Large intestine (tissue), 12 donors: ENCODE measurements at places on chromosomes 7 and 10. TPM values are rescaled to one million over a fixed set of nuclear protein-coding genes. Genes with fewer than 3 reads are reported as not detected.
A peak's percentile ranks its signal among the peaks of the same experiment; 100 is the strongest.

The ODAD2 gene
- 0.61 TPM for polyA plus RNA-seq

The GUSB gene
- polyA plus RNA-seq = 116 TPM

The SEMA3E gene
- polyA plus RNA-seq = 0.82 TPM

The CYP2C8 gene
- 2.6 TPM for polyA plus RNA-seq

The MYH16 gene
- 0.01 TPM for polyA plus RNA-seq

The ZNF777 gene
- 10.2 TPM for polyA plus RNA-seq

The TCERG1L gene
- 0.45 TPM for polyA plus RNA-seq

The FAM131B gene
- 5.8 TPM for polyA plus RNA-seq

The COPS6 gene
- polyA plus RNA-seq = 94.0 TPM

The CALML3 gene
- polyA plus RNA-seq = 0.09 TPM

The FAM25G gene
- not detected for polyA plus RNA-seq

The CACNB2 gene
- polyA plus RNA-seq = 8.2 TPM

The FAM107B gene
- polyA plus RNA-seq = 44.0 TPM

GRCh38 chr7:130303127-130303526, 10.2 kb downstream of the CPA4 start:
- no peak for DNase-seq

DNA sequence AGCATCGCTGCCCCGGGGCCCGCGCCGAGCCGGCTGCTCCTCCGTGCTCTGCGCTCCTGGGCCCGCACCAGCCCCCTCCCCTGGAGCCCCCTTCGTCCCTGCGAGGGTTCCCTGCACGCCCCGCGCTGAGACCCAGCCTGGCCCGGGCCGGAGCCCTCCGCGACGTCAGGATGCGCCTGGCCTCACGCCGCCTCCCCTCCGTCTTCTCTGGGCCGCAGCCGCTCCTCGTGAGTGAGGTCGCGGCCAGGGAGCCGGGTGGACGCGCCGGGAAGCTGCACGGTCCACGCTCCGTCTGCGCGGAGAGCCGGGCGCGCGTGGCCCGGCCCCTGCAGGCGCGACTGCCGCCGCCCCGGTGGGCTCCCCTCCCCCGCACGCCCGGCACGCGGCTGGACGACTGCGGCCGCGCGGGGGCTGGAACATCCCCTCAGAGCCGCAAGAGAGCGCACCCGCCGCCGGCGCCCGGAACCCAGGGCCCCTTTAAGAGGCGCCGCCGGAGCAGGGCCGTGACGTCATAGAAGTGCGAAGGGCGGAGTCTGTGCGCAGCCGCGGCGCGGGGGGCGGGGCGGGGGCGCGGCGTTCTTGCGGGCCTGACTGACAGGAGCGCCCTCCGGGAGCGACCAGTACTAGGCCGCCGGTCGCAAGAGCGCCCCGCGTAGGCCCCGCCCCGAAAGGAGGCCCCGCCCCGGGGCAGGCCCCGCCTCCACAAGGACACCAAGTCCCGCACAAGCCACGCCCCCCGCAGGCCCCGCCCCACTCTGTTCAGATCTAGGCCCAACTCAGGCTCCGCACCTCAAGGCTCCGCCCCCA, 507 bp upstream of the INPP5A start:
- peak; percentile 99 for DNase-seq

- no peak for DNase-seq
These were observed 19.6 kb upstream of the MGAM2 start for GRCh38 chr7:142091961-142092360.

DNA sequence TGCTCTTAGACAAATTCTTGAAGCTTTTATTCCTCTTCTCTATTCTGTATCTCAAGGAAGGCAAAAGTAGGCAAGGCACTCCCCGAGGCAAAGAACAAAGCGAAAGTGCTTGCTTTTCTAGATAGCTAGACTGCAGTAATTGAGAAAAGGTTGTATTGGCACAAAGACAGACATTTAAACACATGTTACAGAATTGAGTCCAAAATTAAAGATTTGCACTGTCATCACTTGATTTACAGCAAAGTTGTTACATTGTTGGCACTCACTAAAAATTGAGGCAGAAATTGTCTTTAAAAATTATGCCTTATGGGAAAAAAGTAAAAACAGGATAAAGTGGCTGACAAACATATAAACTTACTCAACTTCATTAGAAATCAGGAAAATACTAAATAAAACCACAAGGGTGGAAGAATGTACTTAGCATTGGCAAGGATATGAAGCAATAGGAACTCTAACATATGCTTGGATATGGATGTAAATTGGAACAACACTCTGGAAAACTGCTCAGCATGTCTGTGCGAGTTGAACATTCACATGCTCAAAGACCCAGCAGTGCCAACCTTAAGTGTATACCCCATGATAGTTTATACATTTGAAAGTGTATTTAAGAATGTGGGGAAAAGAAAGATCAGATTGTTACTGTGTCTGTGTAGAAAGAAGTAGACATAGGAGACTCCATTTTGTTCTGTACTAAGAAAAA, 491.3 kb downstream of the GLRX3 start:
- DNase-seq = no peak

GRCh38 chr7:80967917-80968297, 49.1 kb upstream of the SEMA3C start:
- no peak for DNase-seq

GRCh38 chr10:45660876-45661411, 11.6 kb downstream of the ZFAND4 start:
- DNase-seq = no peak

- no peak for DNase-seq
These were observed 70.6 kb downstream of the CNNM2 start for GRCh38 chr10:102988404-102989314.

- DNase-seq = no peak
These were observed 93.8 kb downstream of the MAPK8 start for GRCh38 chr10:48400129-48400849.

DNA sequence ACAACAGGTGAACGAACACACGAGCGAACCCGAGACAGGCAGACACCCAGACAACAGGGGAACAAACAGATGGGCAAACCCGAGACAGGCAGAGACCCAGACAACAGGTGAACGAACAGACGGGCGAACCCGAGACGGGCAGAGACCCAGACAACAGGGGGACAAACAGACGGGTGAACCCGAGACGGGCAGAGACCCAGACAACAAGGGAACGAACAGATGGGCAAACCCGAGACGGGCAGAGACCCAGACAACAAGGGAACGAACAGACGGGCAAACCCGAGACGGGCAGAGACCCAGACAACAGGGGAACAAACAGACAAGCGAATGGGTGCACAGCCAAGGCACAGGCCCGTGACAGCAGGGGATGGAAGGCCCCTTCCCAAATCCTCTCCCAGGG, 264.7 kb downstream of the ELFN1 start:
- no peak for DNase-seq

DNA sequence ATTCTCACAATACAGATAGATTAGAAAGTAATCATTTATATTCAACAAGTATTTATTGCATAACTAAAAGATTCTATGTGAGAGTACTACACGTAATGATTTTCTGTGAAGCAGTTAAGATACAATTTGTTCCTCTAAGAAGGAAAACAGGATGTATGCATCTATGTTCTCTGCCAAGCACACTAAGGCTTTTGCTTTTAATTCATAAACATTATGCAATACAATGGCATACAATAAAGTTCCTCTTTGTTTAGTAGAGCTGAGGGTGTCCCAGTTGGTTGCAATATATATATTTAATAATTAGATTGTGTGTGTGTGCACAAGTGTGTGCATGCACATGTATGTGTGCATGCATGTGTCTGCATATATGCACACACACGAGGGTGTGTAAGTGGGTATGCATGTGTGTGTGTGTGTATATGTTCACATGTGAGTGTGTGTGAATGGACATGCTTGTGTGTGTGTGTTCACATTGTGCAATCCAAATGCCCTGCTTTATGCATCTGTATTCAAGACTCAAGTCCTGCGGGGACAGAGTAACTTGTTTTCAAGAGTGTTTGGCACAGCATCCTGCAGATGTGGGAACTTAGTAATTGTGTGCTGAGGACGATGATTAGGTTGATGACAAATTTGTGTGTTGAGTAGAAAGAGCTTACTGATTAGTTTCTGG, 481.5 kb upstream of the KLF6 start:
- no peak for DNase-seq

- no peak for DNase-seq
These were observed 49.2 kb downstream of the LRRC20 start for GRCh38 chr10:70333268-70333667.

GRCh38 chr7:48667407-48667806, 256.9 kb upstream of the CDC14C start:
- no peak for DNase-seq

GRCh38 chr7:128735436-128735835, 3.7 kb upstream of the CALU start:
- DNase-seq = no peak

DNA sequence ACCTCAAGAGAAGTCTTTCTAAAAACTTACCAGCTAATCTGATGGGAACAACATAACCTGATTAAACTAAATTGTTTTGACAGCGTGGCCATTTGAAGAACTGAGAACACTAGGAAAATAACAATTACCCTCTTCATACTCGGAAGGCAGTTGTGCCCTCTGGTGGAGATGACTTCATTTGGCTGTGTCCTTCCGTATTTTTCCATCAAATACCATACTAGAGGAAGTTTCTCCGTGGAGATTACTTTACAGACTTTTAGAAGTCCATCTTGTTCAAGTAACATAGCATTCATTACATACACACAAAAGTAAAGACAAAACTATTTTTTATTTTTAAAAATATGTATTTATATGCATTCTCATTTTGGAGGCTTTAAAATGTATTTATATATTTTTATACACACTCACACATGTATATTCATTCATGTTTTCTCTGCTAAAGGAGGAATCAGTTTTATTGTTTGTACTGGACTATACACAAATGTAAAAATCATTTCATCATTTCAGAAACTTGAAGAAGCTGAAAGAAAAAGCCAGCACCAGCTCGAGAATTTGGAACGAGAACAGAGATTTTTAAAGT, 25.2 kb downstream of the SMNDC1 start:
- DNase-seq = peak; percentile 71

DNA sequence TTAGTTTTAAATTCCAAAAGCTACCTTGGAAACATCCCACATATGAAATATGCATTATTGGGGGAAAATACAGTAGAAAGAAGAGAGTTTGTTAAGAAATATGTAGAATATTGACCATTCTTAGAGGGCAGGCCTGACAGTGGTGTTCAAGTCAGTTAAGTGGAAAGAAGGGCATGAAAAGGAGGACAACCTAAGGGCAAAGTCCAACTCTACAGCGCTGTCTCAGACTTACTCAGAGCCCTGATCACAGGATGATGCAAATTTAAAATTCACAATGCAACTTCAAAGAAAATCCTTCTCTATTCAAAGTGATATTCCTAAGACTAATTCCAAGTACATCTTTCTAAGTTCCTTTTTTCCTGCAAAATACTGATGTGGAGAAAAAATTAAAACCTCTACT, 139.1 kb upstream of the LRRTM3 start:
- DNase-seq = peak; percentile 22

GRCh38 chr10:120011359-120012130, 119.0 kb downstream of the SEC23IP start:
- DNase-seq = no peak

GRCh38 chr7:19392246-19392645, 247.0 kb upstream of the FERD3L start:
- no peak for DNase-seq

GRCh38 chr7:79540592-79540991, 87.1 kb upstream of the MAGI2 start:
- no peak for DNase-seq

DNA sequence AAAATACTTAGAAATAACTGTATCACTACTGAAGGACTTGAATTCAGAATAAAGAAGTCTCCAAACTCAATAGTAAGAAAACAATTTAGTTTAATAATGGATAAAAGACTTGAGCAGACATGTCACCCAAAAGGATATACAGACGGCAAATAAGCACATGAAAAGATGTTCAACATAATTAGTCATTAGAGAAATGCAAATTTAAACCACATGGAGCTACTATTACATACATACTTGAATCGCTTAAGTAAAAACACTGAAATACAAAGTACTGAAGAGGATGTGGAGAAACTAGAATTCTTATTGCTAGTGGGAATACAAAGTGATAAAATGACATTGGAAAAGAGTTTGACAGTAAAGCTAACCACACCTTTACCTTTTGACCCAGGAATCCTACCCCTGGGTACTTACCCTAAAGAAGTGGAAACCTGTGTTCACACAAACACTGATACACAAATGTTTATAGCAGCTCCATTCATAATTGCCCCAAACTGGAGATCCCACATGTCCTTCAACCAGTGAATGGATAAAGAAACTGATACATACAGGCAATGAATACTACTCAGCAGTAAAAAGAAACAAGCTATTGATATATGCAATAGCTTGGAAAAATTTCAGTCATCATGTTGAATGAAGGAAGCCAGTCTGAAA, 54.3 kb upstream of the NFKB2 start:
- DNase-seq = no peak
